ENCODE measurements at places on chromosomes 3 and 15.

DNA sequence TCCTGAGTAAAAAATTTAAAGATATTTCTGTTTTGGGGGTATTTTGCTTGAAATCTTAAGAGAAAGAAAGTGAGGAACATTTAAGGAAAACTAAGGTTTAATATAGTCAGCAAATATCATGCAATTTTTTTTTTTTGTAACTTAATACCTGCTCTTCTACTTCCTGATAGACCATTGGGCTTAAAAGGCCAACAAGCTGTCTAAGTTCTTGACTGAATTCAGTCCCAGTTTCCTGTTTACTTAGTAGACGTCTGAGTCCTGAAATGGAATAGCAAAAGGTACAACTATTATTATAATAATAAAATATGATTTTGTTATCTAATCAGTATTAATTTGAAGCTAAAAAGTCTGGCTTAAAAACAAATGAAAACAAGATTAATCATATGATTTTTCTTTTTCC, 37.9 kb downstream of the IQCB1 start:
- DNase-seq = no peak

- DNase-seq = no peak
Measured at GRCh38 chr3:153354641-153355040, 192.6 kb downstream of the RAP2B start.

DNA sequence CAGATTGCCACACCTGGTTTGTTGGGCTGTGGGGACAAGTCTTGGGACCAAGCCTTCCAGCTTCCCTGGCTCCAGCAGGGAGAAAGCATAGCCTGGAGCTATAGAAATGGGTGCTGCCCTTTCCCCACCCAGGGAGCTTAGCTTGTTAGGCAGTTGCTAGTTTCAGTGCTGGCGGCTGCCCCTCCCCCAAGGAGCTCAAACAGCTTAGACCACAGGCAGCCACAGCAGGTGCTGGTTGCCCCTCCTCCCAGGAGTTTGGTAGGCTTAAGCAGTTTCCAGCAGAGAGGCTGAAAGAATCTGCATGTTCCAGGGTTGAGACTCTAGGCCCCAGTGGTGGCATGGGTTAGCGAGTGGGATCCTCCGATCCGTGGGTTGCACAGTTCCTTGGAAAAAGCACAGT, 889.7 kb downstream of the IGSF11 start:
- no peak for DNase-seq

- DNase-seq = no peak
Measured at GRCh38 chr3:49411535-49411967, 225 bp downstream of the RHOA start.

DNA sequence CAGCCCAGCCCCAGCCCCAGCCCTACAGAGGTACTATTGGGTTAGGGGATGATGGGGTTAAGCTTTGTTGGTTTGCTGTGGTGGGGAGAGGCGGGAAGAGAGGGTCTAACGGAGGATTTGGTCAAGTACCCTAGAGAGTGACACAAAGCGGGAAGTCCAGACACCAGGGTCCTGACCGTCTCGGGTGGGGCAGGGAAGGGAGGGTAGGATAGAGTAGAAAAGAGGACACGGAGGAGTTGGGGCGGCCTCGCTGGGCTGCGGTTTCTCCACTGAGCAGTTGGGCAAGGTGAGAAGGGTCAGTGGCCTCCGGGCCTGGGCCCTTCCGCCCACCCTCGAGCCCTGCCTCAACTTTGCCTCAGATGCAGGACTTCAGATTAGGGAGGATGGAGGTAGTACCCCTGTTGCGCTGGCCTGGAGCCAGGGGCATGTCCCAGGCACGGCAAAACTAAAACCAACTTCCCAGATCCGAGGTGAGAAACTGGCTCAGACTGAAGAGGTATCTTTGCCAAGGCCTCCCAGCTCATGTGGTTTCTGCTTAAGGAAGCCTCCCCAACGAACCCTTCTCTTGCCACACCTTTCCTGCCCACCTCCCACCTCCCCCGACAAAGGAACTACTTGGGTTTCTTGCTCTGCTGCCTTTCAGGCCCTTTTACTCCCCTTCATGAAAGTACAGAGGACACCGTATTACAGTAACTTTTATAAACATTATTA, 551 bp downstream of the PML start:
- DNase-seq = no peak

DNA sequence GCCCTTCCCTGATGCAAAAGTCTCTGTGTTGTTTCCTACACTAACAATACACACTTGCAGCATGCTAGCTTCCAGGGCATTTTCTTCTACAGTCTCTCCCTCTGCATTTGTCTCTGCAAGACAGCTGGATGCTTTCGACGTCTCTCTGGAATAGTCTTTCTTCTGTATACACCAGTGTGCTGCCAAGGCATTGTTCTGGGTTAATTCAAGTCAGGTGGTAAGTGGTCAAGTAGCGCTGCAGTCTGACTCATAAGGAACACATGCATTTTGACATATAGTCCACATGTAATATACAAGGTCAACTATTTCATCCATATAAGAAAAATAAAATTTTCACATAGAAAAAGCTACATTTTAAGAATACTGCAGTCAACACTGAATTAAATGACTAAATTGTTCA, 92.7 kb downstream of the MYLK start:
- no peak for DNase-seq

GRCh38 chr15:74460298-74460697, 662 bp downstream of the UBL7 start:
- DNase-seq = no peak

- DNase-seq = no peak
Measured at GRCh38 chr3:60970850-60971249, 280.4 kb downstream of the FHIT start.

DNA sequence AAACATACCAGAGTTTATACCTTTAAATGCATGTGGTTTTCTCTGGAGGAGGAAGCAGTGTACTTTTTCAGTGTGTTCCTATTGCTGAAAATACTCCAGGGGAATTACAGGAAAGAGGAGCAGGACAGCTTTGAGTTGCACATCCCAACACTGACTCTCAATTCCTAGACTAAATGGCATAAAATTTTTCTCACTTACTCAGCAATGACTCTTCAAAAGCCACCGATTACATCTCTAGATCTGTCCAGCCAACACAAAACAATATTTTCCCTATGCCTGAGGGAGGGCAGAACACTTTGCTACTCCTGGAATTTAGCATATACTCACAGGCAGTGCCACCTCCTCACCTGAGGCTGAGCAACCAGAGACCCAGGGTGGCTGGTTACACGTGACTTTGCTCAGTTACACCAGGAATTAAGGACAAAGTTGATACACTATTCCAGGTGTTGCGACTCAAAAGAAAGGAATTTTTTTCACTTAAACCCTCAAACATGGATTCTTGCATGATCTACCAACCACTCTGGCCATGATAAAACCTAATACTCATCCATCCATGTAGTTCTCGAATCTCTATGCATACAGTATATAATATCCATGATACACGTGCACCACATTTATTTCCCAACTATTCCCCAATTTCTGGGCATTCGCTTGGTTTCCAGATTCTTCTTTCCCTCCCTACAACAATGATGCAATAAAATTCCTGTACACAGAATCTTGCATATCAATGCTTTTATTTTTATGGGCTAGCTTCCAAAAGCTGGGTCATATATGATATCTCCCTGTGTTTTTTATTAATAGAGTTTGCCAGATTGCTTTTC, 194.6 kb downstream of the THRB start:
- DNase-seq = no peak

- no peak for DNase-seq
Measured at GRCh38 chr3:13861461-13861860, 18.4 kb downstream of the WNT7A start.

DNA sequence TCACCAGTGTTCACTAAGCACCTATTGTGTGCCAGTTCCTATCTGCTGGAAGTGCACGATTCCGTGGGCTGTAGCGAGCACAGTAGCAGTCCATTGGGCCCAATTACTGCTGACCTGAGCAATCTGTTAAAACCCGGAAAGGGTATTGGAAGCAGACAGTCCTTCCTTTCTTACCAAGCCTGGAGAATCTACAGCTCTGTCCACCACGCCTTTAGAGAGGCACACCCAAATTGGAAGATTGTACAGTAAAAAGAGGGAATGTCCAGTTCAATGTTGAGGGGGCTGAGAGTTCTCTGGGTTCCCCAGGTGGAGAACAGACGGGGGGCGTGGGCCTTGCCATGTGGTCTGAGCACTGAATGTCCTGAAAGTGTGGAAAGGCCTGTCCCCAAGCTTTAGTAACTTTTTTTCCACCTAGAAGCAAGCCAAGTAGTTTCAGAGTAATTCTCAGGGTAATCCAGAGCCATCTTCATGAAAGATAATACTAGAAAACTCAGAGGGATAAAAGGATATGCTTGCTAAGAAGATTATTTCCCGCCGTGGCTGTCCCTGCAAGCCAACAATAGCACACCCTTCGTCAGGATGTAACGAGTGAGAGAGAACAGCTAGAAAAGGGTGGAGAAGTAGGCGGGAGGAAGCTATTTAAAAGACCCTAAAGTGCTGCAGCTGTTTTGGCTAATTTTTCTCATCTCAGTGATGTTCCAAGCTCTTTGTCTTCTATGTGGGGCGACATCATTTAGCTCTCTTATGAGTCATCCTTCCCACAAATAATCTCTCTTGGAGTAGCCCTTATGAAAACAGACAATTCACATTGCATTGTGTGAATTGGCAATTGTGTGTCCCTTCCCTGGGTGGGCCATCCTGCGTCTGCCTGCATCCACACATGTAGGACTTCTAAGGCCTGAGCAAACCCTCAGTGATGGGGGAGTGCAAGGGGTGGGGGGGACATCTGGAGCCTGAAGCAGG, 181.0 kb downstream of the ATG7 start:
- no peak for DNase-seq

DNA sequence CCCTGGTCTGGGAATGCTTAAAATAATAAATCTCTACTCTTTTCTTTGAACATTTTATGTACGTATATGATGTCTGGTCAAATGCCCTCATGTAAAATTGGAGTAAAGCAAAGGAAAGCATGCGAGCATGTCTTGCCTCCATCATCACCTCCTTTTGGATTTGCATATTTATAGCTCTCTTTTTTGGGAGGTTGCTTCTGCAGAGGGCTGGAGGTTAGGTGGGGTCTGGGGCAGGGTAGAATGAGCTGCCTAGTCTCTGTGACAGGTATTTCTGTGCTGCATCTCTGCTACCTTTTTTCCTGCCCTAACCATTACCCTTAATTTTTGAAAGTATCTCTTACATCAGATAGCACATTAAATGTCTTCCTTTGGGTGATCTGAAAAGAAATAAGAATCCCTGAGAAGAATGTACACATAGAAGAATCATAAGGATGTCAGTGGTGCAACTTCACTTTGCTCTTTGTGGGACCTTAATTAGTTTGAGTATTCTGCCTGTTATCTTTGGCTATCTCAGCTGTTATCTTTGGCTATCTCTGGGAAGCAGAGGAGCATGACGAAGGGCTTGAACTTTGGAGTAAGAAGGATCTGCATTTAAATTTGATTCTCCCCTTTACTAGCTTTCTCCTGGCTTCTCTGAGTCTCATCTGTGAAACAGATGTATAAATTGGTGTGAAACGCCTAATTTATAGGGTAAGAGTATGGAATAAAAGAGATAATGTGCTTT, 40.2 kb downstream of the PPM1L start:
- DNase-seq = no peak

- DNase-seq = no peak
Measured at GRCh38 chr15:41968701-41969100, 3.7 kb downstream of the EHD4 start.

- DNase-seq = no peak
Measured at GRCh38 chr15:89851673-89852341, 37.2 kb upstream of the ANPEP start.

DNA sequence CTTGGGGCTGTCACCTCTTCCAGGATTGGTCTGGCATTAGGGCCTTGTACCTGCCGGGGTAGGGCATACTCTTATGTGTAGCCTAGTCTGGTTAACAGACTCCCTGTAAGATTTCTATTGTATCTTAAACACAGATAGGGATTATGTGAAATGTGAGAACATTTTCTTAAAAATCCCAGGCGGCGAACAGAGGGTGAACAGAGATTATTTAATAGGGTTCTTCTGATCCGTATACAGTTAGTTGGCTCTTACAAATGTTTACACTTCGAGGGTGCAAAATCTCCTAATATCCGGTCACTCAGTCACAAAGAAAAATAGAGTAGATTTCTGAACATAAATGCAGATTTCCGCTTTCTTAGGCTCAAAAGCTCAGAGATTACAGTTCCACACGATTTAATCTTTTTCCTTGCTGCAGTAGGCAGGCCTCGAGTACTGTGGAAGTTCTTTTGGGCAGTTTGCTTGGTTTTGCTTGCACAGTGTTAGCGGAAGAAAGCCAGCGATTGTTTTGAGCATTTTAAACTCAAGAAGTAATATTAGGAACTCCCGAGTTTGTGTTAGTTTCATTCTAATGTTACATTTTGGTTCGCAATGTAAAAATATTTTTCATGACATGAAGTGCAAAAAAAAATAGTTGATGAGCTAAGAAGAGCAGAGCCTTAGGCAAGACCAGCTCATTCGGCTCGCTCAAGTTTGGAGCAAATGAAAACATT, 993 bp downstream of the PLCL2 start:
- DNase-seq = no peak

DNA sequence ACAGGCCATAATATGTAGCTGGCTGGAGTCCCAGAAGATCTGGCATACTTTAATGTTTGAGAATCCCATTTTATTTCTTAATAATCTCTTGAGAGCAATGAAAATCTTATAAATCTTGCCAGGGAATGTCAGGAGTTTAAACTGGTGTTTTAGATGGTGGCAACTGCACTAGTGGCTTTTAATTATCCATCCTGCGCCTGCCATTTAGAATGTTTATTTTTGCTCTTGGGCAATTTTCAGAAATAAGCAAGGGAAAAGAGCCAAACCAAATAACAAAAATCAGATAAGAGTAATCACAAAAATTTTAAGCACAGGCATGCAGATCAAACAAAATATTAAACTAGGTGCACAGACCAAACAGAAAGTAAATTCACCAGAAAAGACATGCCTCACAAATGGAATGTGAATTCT, 41.9 kb upstream of the UBP1 start:
- no peak for DNase-seq

DNA sequence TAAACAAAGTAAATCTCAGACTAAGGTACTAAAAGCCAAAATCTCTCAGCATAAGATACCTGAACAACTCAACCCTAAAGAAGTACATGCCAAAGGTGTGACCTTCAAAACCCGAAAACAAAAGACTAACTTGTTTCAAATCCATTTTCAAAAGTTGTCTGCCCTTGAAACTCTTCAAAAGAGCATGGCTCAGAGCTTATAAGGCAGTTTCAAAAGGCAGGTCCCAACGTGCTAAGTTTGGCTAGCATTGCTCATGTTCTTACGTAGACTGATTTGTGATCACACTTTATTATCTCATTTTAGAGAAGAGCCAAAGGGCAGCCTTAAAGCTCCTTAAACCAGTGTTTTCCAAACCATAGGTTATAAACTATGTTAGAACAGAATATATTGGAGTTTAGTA, 112.2 kb downstream of the FEZF2 start:
- DNase-seq = no peak

DNA sequence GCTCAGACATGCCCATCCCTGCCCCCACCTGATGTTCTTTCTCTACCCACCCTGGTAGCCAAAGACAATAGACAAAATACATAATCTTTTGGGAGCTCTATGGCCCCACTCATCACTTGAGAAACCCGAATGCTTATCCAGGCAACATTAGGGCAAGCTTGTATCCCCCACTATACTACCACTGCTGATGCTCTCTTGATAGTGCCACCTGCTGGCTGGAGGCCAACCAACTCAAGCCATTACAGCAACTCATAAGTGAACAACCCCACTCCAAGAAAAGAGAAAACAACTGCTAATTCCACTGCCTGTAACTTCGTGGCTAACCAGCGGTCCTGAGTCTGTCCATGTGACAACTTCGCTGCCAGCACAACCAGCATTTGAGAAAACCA, 342.5 kb upstream of the TGFBR2 start:
- DNase-seq = no peak

Data from GM19239 (cell line).